NCI-H1694 (cell line): ENCODE measurements at places on chromosomes 4 and X.

DNA sequence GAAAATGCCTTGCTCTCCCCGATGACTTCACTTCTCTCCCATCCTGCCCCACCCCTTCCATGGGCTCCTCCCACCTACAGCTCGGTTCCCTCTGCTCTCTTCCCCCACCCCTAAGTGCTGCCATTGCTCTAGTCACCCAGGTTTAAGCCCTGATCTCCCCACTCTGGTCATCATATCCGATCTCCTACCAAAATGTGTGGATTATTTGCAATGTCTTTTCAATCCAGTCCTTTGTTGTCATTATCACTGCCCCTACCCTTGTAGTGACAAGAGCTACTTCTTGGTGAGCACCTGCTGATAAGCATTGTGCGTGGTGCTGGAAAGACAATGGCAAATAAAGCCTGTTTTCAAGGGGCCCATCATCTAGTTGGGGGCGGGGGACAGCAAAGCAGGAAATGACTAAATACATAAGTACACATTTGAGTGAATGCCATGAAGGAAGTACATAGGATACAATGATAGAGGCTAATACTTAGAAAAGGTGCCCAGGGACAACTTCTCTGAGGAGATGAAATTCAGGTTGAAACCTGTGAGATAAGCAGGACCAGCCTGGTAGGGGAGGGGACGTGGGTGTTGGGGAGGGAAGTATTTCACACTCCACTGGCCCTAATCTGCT is 63.8 kb downstream of the DLG3 start:
- DNase-seq = no peak

DNA sequence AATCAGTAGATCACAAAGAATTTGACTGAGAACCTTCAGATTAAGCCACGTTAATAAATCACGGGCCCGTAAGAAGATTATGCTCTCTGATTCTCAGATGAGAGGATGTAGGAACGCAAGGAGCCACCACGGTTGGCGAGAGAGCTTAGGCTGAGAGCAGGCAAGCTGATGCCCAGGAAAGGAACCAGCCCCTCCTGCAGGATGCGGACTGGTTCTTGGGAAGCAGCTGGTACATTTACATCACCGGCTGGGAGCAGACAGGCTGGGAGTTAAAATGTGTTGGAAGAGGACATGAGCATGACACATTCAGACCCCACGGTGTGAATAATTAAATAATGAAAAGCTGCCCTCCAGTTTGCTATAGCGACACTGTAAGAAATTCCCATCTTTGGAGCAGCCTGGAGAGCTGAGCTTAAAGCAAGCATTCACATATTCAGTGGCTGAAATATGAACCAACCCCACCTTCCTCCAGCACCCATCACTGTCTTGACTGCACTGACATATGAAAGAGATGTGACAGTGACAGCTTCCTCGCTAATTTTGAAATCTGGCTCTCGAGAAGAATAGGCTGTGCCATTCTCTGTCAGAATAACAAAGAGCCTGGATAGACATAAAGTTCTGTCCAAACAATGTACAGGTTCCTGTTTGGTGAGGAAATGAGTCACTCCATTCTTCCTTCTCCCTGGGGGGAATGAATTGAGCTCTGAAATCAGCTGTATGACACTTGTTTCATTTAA is 33.1 kb downstream of the LNX1 start:
- no peak for DNase-seq

DNA sequence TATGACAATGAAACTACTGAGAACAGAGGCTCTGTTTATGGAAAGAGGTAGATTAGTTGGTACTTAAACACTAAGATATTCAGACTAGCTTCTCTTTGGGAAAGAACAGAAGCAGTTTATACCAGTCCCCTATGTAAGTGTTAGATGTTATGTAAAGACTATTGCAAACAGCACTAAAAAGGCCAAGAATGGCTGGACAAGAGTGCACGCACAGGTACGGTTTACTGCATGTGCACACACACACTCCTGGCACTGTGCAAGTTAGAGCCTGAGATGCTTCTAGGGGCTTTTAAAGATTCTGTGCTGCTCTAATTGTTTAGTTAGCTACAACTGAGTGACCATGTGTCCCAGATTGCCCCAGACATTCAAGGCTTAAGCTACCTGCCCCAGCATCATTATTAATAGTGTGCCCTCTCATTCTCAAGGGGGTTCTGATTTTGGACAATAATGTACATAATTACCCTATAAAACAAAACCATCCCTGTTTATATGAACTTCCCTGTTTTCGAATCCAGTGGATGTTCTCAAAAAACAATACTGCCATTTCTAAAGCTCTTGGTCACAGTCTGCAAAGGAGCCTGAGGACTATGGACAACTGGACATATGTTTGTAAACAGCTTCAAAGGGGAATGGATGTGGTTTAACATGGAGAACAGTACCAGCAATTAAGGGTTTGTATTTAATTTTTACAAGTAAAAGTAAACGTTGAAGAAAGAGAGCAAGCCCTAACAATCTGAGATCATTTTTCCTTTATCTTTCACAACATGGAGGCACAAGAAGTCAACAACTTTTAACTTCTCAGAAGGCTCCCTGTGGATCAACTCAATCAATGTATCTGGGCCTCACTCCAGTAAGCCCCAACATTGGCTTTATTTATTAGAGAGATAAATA is 2.0 kb downstream of the SETD7 start:
- no peak for DNase-seq

DNA sequence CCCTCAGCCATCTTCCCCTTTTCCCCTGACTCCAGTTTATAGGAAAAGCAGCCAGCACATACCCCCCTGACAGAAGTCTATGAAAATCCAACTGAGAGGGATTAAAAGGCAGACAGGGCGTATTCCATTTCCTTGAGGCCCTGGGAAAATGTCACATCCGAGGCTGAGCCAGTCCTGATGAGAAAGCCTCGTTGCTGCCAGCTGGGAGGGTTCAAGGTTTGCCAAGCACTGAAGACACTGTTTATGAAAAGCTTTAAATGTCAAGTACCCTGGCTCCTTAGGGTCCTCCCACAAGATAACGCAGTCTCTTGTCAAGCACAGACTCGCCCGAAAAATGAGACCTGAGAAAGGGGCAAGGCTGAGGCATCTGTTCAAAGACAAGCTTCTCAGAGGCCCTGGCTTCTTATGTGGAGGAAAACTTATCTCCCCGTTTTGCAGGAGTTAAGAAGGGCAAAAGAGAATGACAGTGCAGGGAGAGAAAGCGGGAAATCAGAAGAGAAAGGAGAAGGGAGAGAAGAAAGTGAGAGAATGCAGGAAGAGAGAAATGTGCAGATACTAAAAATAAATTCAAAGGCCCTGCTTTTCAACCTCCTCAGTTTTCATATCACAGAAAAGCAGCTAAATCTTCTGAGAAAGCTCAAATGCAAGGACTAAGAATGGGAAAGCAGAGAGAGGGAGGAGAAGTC is 44.7 kb downstream of the SCD5 start:
- DNase-seq = no peak

GRCh38 chrX:151359931-151360871 is 36.8 kb upstream of the VMA21 start:
- no peak for DNase-seq

GRCh38 chr4:111610681-111611080 is 534.6 kb upstream of the FAM241A start:
- DNase-seq = no peak

DNA sequence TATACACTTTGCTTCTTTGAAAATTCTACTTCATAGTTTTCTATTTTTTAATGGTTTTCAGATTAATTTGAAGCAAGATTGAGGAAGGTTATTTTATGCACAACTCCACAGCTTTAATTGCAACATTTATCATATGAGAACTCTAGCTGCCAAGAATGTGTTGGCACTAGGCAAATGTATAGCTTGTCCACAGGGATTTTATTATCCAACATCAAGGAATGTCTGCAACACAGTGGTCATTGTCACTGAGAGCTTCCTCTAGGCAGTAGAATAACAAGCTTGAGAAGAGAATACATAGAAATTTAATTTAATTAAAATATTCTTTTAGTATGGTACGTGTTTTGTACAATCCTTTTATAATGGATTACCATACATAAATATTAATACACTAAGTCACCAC is 1600.8 kb downstream of the ARAP2 start:
- no peak for DNase-seq

DNA sequence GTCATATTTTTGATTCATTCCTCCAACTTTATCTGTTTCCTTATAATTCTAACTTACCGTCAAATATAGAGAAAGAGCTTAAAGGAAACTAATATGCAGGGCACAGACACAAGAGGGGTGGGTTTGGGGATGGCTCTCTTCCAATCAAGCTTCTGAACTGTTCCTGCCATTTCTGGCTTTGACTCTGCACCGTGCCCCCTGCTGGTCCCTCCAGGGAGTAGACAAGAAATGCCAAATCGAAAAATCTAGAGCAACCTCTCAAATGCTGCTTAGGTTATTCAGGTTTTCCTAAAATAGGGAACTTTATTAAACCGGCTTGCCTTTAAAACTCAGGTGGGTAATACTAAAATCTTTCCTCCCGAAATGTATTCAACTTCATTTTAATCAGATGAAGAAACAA is 39.8 kb upstream of the VCX3A start:
- DNase-seq = no peak

DNA sequence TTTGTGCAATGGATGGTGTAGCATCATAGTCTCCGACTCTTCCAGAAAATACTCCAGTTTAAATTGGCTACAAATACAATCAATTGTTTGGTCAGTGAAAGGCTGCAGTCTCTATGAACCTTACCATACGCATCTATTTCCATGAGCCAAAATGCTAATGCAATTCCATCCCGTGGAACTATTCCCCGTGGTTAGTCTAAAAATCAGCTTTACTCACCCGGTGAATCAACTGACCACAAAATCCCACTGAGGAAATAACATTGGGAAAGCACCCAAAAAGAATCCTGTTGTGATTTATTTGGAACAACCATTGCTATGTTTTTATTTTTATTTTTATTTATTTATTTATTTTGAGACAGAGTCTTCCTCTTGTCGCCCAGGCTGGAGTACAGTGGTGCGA is 87.1 kb downstream of the DHX15 start:
- DNase-seq = no peak

- no peak for DNase-seq
These were observed 167.3 kb downstream of the SLIT2 start for GRCh38 chr4:20418861-20419451.

DNA sequence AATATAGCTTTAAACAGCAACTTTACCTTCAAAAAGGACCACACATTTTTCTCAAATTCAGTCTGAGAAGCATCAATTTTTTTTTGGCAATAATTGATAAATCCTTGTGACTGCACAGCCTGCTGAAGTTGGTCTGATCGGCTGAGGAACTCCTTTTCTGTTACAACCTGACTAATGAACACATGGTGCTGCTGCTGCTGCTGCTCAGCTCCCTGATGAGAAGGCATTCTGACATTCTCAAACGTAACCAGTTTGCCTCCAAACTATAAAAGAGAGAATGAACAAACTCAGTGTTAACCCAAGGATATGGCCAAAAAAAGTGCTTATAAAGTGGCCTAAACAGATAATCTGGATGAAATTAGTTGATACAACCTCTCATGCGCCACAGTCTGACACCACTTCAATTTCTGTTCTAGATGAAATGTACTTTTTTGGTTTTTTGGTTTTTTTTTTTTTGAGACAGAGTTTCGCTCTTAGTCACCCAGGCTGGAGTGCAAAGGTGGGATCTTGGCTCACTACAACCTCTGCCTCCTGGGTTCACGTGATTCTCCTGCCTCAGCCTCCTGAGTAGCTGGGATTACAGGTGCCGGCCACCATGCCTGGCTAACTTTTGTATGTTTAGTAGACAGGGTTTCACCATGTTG is 26.5 kb downstream of the SEC31A start:
- DNase-seq = no peak

DNA sequence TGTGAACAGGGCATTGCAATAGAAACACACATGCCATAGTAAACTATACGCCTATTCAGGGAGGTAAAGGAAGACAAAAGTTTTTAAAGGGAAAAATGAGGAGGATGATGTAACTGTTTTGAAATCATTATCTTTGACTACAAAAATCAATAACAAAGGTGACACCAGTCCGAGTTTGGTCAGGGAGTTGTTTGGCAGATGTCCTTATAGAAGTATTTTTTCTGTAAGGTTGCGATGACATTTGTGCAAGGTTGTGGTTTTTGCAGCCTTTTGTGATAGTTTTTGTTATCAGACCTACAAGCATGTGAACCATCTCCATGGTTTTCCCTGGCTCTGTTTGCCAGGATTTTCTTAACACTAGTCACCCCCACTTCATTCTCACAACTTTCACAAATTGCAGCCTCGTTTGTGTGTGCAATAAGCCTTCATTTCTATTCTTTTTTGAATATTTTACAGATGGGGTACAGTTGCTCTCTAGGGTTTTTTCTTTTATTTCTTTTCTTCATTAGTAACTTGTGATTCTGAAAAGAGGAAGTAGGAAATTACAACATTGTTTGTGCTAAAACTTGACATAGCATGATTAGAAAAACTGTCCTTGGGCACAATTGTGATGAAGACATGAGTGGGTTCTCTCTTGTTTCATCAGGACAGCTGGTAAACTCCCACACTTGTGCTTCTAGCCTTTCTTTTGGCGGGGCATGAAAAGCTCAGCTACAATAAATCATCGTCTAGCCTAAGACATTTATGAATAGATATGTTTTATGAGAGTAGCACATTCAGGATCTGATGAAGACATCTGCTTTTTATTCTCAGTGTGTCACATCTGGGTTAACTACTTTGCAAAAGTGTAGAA is 60.2 kb upstream of the PNPLA4 start:
- no peak for DNase-seq

GRCh38 chr4:142778430-142778829 is 67.7 kb downstream of the INPP4B start:
- no peak for DNase-seq

DNA sequence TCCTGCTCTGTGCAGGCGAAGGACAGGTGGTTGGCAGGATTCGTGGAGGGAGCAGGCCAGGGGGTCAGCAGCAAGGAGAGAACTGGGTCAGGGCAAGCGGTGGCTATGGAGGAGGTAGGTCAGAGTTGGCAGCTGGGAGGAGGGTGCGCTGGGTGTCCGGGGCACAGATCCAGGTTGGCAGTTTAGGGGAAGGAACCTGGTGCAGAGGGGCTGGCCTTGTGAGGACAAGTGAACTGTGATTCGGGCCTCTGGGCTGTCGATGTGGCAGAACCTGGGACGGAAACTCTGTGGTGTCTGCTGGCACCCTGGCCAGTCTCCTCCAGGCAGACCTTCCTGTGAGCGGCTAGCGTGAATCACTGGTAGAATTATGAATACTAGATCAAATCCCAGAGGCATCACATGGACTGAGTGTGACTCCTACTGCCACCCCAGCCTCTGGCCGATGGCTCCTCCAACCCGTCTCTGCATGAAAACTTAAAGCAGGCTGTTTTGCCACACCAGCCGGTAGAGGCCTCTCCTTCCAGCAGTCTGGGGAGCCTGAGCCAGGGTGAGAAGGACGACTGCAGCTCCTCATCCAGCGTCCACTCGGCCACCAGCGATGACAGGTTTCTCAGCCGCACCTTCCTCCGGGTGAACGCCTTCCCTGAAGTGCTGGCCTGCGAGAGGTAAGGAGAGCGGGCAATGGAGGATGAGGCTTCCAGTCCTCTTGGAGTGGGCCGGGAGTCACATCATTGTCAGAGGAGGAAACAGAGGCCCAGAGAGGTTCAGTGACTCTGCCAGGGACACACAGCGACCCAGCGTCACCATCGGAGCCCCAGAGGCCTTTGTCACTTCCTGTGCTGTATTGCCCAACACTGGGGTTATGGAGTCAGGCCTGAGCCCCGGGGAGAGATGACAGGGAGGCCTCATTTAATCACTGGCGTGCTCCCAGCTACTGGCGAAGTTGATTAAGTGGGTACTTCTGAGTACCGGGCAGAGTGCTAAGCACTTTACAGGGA is 20.3 kb downstream of the EVC start:
- no peak for DNase-seq
